ENCODE measurements at places on chromosomes 16 and 17. TPM values are rescaled to one million over a fixed set of nuclear protein-coding genes. Genes with fewer than 3 reads are reported as not detected.

DNA sequence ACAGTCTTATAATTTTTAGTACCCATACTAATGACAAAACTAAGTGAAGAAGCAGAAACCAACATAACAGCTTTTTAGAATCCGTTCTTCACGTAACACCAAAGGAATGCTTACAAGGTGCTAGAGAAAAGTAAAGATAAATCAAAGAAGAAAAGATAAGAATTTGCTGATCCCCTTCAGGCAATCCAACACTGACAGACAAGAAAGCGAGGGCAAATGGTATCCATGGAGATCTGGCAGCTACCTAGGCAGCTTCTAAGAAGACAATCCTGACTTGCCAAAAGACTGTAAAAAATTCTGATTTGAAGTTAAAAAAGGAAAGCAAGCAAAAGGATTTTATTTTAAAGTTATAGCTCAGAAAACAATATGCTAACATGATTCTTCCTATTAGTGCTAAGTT, 14.6 kb downstream of the BBS2 start:
- no peak for DNase-seq

DNA sequence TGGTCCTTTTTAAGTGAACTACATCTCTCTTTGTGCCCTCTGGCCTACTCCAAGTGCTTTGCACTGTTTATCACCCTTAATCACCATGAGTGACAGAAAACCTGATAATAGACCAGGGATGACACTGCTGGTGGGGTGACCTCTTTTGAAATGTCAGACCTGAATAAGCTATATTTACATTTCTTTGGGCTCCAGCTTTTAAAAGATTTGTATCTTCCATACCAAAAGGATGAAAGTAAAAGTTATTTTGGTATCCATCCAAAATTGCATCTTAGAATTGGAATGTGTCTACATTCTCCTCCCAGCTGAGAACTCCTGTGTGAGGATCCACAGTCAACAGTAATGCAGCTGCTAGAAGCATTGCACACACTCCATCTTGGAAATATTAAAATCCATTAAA, 370.0 kb downstream of the CDH11 start:
- no peak for DNase-seq

Gene HSD17B2
- not detected for total RNA-seq

Gene PIK3R6
- total RNA-seq: not detected

Gene RRAD
- total RNA-seq: 0.24 TPM

DNA sequence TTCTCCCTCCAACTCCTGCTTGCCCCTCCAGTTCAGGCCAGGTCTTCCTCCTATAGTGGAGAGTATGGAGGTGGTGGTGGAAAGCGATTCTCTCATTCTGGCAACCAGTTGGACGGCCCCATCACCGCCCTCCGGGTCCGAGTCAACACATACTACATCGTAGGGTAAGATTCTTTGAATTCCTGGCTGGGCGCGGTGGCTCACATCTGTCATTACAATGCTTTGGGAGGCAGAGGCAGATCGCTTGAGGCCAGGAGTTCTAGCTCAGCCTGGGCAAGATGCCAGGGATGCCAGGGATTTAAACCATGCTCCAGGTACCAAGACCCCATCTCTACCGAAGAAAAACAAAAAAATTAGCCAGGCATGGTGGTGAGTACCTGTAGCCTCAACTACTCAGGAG, 1.4 kb downstream of the ZG16 start:
- peak; percentile 95 for DNase-seq

DNA sequence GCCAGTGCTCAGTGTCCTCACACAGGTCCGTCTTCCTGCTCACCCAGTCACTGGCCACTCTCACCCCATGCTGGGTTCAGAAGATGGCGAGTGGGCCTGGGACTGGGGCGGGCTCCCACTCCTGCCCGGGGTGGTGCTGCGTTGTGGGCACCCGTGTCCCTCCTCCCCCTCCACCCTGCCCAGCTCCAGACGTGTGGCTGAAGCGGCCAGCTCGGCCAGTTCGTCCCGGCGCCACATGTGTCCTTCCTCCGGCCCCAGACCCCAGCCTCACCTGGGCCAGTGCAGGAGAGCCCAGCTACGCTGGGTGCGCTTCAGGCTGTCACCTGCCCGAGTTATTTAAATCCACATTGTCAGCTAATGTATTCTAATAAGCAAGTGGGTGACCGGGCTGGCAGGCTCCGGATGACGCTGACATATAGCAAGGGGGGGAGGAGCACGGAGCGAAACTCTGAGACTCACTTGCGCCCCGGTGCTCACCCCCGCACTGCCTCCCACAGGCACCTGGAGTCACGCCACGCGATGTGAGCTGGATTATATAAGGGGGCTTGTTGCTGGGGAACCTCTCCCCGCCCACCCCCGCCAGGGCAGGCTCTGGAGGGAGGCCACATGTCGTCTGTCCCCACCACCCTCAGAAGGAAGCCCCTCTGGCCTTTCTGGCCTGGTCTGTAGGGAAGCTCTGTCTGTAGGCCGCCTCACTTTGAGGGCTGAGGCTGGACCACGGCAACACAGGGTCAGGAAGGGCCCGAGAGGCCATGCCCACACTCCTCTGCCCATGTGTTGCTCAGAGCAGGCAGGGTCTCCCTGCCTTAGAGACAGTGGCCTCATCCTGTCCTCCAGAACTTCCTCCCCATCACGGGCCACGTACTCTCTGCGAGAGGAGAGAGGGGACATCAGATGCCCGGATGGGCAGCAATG, 7.1 kb upstream of the BAIAP2 start:
- DNase-seq: no peak

GRCh38 chr17:17081304-17081940, 39.2 kb downstream of the MPRIP start:
- DNase-seq: no peak

Gene CFAP97D1
- not detected for total RNA-seq

Gene SLC13A5
- 0.92 TPM for total RNA-seq

GRCh38 chr17:45783593-45784292, 377 bp upstream of the CRHR1 start:
- DNase-seq: no peak

Gene QRICH2
- total RNA-seq: 3.3 TPM

Gene KRT35
- not detected for total RNA-seq

Gene RHBDF1
- 62.9 TPM for total RNA-seq

GRCh38 chr16:66488505-66488904, 61.4 kb downstream of the BEAN1 start:
- DNase-seq: no peak

DNA sequence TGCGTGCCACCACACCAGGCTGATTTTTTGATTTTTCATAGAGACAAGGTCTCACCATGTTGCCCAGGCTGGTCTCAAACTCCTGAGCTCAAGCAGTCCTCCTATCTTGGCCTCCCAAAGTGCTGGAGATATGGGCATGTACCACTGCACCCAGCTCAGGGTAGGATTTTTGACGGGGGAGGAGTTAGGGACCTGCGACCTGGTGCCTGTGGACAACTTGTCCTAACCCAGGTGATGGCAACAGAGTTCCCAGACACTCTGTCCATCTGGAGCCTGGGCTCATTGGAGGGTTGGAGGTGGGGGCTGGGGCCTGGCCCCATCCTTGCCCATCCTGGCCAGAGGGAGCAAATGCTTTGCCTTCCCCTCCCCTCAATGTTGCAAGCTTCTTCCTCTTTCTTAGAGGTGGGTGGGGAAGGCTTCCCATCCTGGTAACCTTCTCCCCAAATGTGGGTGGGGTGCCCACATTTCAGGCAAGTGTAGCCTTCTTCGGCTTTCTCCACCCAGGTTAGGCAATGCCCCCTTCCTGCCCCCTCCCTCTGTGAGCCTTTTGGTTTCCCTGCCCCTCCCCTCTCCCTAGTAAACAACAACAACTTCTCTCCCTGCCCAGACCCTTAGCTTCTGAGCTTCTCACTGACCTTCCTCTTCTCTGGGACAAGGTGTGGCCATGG, 24.9 kb downstream of the RARA start:
- no peak for DNase-seq

Gene EVPLL
- 5.7 TPM for total RNA-seq

- no peak for DNase-seq
These were observed 193.1 kb upstream of the FOXF1 start for GRCh38 chr16:86316967-86317812.

DNA sequence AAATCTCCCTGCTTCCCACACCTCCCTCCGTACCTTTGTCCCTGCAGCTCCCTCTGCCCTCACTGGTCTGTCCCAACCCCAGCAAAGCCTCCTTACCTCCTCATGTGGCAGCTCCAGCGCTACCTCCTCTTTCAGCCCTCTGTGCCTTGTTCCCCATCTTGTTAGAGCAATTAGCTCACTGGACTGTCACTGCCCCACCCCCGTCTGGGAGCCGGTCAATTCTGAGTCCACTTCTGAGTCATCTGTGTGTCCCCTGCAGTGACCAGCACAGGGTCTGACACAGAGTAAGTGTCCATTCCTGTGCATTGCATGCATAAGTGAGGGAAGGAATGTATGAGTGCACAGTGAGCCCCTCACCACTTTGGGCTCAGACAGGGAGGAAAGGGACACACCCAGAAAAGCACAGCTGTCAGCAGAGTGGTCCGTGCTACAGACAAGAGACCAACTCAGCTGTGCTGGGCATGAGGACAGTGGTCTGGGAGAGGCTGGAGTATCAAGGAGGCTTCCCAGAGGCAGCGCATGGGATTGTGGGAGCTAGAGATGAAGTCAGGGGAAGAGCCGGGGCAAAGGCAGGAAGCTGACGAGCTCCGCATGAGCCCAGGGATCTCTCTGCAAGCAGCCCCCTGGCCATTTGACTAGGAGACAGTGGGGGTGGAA, 45.9 kb downstream of the PITPNM3 start:
- no peak for DNase-seq

DNA sequence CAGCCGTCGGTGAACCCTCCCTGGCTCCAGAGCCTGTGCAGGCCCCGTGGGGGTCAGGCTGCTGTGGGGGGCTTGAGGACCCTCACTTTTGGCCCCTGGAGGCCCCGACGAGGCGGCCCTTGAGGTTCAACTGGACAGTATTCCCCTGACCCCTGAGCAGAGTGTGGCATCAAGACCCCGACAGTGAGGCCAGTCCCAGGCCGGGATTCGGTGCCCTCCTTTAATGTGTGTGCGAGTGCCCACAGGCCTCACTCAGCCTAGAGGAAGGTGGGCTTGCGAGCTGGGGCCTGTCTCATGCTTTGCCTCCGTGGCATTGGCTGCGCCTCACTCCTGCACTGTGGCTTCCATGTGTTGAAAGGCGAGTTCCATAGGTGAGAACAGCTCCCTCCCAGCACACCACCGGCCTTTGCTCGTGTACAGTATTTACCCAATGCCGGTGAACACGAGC, 94.5 kb downstream of the METRNL start:
- DNase-seq: no peak

DNA sequence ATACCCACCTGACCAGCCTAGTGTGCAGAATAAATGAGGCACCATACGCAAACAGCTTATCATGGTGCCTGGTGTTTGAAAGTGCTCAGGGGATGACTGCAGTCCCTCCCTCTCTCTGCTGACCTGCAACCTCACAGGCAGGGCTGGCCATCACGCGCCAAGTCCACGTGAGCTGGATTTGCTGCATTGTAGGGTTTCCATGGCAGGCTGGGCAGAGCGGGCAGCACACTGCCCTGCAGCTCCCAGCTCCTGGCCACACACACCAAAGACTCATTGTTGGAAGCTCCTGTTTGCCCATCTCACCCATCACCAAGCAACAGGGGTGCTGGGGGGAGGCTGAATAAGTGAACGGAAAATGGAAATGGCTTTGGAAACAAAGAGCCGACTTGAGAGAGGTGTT, 81.8 kb downstream of the IRX3 start:
- DNase-seq: no peak

GRCh38 chr16:11253009-11253994, 2.7 kb downstream of the SOCS1 start:
- no peak for DNase-seq

DNA sequence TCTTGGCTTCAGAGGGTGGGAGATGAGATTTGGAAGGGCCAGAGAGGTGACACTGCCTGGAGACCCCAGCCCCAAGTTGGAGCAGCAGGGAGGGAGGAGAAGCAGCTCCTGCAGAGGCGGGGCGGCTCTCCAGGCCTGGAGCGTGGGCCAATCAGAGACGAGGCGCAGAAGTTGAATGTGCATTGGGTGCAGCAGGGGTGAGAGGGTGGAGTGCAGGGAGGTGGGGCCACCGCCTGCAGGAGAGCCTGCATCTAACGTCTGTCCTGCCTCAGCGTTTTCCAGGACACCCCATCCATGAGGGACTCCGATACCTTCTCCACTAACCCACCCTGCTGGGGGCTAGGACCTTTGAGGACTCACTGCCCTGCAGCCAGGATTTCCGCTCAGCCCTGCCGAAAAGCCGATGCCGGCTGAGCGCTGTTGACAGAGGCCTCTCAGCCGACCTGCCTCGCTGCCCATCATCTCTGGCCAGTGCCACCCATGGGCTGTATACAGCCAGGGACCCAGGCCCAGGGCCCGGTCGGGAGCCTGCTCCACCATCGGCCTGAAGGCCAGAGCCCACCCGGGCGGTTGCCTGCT, 146.2 kb downstream of the ENGASE start:
- no peak for DNase-seq

Gene RNF135
- 23.4 TPM for total RNA-seq
